CD4-positive, alpha-beta T cell treated with Interleukin-2 at 100 ng/mL for 4 hours (primary cell): ENCODE measurements at places on chromosomes 12 and 14.

DNA sequence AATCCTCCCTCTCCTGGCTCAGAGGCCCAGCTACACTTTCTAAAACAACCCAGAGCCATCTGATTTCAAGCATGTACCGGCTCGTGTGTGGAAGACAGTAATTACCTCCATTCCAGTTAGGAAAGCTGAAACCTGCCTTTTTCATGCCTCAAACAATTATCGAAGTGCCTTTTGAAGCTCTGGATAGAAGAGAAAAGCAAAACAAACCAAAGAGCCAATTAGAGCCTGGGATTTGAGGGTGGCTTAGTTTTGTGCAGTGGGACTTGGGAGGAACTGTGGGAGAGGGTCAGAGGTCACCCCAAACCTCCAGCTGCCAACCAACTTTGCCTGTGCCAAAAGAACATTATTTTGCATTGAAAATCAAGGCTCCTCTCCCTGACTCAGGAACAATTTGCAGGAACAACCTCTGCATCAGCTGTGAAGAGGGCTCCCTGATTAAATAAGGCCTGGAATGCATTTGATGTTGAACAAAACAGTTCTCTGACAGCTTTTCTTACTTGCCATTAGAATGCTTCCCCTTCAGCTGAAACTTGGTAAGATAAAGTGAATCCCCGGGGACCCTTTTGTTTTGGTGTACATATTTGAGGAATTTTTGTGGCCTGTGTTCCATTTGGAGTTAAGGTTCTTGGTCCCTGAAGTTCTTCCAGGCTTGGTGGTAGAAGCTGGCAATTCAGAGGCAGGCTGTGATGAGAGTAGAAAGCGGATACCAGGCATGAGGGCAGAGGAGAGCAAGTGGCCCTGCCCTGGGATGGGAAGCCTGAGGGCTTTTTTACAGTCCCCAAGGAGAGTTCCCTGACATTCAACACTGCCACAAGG is 270.1 kb downstream of the ZFP36L1 start:
- DNase-seq, result no peak

- no peak for DNase-seq
These were observed 16.1 kb upstream of the ATF1 start for GRCh38 chr12:50747817-50748216.

DNA sequence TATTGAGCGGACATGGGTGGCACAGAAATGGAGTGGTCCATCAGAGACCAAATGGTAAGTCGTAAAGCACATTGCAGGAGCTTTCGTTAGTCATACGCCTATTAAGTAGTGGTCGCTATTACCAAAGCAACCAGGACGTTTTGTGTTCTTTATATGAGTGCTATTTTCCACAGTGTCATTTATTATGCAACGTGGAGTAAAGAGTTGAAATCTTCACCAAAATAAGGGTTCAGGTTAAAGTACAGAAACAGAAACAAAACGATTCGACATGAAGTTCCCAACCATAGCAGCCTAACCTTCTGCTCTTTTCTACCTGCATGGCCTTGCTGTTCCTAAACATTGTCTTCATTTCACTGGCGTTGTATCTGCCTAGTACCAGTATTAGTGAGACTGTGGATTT is 20.1 kb upstream of the FGD4 start:
- DNase-seq, result no peak

GRCh38 chr12:123384994-123385376 is 1.1 kb downstream of the KMT5A start:
- no peak for DNase-seq

DNA sequence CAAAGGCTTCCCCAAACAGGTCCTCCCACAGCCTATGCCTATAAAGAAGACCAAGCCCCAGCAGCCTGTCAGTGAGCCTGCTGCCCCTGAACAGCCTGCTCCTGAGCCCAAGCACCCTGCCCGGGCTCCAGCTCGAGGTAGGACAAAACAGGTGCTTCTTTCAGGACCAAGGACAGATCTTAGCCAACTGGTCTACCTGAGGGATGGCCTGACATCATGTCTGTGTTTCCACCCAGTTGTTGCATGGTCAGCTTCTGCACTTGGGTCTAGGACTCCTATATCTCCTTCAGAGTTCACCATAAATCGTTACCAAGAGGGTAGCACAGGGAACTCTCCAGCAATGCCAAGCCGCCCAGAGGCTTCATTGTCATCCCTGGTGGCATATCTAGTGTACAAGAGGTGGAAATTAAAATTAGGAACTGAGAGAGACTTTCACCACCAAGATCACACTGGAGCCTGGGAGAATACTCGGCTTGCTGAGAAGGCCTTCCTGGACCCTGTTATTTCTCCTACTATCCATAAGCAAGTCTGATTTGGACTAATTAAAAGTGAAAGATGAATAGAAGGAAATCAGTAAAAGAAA is 38.2 kb upstream of the OAS1 start:
- no peak for DNase-seq

GRCh38 chr12:4201333-4202100 is 72.0 kb upstream of the CCND2 start:
- no peak for DNase-seq

- DNase-seq, result peak; percentile 6
These were observed 64.7 kb downstream of the PPP2R5E start for GRCh38 chr14:63478437-63478852.

DNA sequence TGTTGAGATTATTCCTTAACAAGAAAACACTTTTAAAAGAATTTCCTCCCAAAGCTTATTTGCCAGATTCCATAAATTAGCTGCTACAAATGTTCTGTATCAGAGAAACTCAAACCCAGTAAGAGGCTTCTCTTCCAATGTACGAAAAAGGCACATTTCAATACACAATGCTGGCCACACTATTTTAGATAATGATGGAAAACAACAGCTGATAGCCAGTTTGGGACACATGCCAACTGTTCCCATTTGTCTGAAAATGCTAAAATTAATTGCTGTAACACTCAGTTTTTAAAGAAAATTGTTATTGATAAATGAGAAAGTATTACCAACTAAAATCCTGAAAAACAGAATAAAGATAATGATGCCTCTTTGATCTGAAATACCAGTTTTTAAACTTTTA is 4.4 kb downstream of the CFL2 start:
- no peak for DNase-seq

GRCh38 chr12:113465808-113466453 is 5.7 kb downstream of the LHX5 start:
- no peak for DNase-seq

DNA sequence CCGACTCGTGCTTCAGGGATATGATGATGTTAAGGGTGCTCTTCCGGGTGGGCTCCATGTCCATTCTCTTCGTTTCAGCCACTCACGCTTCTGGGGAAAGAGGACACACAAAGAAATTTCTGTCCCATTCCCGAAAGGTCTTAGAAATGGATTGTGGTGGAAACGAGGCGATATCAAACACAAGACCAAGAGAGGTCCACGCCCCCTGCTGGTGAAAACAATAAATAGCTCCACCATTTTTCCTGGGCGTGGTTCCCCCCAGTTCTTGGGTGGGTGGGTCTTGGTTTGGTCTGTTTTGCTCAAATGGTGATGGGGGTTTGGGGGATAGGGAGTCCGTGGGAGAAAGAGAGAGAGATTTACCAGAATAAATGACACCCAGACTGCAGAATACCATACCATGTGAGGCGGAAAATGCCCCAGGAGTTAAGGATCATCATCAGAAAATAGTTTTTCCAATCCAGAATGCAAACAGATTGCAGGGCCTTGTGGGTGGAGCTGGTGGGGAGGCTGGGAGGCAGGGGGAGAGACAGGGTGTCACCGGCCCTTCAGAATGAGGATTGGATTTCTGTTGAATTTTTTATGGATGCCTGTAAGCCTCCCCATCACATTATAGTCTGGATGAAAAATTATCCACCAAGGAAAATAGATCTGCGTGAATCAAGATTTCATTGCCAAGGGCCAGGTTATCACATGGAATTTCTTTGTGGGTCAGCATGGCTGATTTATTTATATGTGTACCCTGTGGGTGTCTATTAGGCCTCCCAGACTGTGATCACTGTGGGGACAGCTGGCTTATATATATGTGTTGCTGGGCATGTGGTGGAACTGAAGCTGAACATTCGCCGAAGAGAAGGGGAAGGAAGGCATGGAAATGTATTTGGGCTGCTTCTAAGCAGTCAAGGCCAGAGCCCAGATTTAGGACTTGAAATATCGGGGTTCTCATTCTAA is 55.8 kb downstream of the SRRM4 start:
- DNase-seq, result no peak

GRCh38 chr12:116525418-116526001 is 33.7 kb upstream of the MAP1LC3B2 start:
- no peak for DNase-seq

DNA sequence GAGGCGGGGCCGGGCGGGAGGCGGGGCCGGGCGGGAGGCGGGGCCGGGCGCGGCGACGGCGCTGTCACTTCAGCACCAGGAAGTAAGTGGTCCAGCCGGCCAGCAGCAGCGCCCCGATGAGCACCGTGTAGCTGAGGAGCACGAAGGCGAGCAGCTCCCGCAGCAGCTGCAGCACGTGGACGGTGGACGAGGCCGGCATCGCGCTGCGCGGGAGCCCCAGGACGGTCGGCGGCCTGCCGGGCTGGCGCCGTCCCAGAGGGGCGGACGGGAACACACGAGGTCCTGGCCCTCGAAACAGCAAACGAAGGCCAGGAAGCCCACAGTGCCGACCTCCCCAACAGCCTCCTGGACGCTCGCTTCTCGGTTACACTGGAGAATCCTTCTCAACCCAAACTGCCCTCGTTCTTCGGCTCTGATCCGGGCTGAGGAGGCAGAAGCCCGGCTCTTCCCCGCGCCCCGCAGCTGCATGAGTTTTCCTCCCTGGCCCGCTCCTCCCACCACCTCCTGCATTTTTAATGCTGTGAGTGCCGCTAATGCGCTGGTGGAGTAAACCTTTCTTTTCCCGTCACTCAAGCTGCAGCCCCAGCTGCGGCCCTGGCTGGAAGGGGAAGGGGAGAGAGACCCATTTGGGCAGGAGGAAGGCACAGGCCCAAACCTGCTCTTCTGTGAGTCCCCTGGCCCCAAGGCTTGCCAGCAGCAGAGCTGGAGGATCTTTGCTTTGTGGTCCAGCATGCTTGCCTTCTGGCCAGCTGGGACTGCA is 694 bp upstream of the DIABLO start:
- DNase-seq, result no peak

GRCh38 chr12:12107678-12108077 is 36.9 kb downstream of the BCL2L14 start:
- DNase-seq, result no peak

DNA sequence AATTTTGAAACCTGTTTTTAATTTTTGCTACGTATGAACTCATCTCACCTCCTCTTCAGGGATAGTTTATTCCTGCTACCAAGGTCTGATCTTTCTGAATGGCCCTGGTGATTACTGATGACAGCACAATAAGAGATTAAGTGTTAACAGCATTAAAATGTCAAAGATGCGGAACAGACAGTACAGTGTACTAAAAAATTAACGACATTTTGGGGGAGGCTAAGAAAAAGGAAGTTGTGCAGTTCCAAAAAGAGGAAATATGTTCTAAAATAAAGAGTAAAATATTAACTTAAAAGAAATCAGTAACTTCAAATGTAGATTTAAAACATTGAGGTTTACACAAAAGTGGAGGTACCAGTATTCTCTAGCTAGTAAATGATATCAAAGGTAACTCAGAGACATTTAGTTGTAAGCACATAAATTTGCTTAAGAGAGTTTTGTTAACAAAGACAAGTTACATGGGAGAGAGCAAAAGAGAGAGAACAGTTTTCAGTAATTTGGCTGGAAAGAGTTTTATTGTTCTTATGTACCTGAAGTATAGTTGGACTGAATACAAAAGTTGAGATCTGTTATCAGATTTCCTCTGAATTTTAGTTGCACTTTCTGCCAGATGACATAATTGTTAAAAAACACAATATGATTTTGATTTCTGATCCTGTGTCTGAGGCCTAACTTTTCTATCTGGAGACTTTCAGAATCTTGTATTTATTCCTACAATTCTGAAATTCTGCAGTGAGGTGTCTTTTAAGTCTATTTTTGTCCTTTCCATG is 4.2 kb upstream of the CLECL1 start:
- DNase-seq, result no peak

- no peak for DNase-seq
These were observed 11.4 kb downstream of the RERG start for GRCh38 chr12:15209782-15210181.

- DNase-seq, result no peak
These were observed 1.1 kb downstream of the TTC8 start for GRCh38 chr14:88825503-88825902.

DNA sequence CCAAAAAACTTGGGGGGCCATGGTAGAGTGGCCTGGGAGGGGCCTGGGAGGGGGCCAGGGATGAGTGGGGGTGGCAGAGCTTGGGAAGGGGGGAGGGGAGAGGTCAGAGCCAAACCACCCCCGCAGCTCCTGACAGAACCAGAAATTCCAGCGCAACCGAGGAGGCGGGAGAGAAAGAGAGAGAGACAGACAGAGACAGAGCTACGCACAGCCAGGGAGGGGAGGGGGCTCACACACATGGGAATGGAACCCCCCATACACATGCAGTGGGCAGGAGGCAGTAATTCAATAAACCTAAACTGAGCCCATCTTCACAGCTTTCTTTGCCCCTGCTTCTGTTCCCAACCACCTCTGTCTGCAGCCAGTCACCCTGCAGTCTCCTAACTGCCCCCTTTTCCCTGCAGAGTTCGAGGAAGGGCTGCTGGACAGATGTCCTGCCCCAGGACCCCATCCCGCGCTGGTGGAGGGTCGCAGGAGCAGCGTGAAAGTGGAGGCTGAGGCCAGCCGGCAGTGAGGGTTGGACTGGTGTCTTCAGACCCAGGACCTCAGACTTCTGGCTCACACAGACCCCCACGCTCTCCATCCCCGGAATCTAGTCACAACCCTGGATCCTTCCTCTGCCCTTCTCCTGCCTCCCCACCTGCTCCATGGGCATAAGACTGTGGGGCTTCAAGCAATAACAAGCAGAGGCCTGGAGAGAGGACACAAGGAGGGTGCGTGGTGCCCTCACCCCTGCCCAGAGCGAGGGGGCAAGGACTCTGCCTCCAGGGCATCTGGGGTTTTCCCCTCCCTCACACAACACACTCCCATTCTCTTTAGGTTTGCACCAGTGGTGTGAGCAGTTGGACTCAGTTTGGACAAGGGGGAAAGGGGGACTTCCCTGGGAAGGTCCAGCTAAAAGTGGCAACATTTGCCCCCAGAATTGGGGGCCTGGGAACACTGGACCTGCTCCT is 5.6 kb downstream of the NAB2 start:
- DNase-seq, result no peak

DNA sequence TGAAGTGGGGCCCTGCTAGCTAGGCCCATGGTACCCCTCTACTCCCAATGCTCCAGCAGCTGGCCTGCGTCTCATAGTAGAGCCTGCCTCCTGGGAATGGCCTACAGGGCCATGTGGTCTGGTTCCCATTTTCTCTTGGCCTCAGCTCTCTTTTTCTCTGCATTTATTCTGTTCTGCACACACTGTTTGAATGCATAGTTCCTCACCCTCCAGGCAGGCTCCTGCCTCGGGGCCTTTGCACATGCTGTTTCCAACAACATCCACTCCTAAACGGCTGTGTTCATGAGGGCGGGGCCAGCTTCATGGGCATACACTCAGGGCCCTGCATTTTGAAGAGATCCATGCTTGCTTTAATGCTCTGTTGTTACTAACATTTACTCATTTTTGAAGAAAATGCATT is 204.0 kb downstream of the ADGRD1 start:
- no peak for DNase-seq

- no peak for DNase-seq
These were observed 98.7 kb downstream of the EML1 start for GRCh38 chr14:99891900-99892299.

GRCh38 chr12:98137278-98137677 is 378.1 kb upstream of the TMPO start:
- DNase-seq, result no peak

GRCh38 chr12:49933796-49934195 is 16.7 kb upstream of the AQP2 start:
- no peak for DNase-seq
